ENCODE measurements at places on chromosomes 6 and 20. TPM values are rescaled to one million over a fixed set of nuclear protein-coding genes. Genes with fewer than 3 reads are reported as not detected.
A peak's percentile ranks its signal among the peaks of the same experiment; 100 is the strongest.

GRCh38 chr20:10596710-10597121 is 77.1 kb downstream of the JAG1 start:
- peak; percentile 77 for DNase-seq

- peak; percentile 15 for DNase-seq
Observed at GRCh38 chr20:35117196-35117595, 24.6 kb upstream of the TRPC4AP start.

GRCh38 chr6:158900663-158901312 is 81.6 kb upstream of the EZR start:
- no peak for DNase-seq

DNA sequence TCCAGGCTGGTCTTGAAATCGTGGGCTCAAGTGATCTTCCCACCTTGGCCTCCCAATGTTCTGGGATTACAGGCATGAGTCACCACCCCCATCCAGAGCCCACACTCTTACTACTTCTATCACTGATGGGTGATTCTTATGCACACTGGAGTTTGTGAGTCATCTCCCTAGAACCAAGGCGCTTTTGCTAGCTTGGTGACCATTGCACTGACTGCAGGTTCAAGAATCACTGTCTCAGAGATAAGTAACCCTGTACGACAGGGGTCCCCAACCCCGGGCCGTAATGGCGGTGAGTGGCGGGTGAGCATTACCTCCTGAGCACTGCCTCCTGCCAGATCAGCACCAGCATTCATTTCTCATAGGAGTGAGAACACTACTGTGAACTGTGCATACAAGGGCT is 118.8 kb downstream of the MAP3K7 start:
- DNase-seq = peak; percentile 2

GRCh38 chr6:167504385-167504961 is 179.6 kb downstream of the TTLL2 start:
- no peak for DNase-seq

DNA sequence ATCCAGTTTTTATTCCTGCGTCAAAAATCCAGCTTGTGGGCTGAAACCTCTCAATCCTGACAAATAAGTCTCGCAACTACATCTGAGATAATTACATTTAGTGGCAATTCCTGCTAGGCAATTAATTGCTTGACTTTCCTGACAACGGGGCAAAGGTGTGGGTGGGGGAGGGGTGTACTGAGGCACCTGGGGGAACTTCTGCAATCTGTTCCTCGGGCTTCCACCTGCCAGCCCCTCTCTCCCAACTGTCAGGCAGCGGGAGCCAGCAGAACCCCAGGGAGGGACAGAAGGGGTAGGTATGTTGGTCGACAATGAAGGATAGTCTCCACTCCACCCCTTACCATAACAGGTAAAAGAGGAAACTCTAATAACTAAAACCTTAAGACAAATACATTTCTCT is 6.8 kb downstream of the C6orf52 start:
- DNase-seq = no peak

GRCh38 chr6:29005183-29005885 is at the start of gene ZNF311:
Gene ZNF311 (minus strand): TSS chr6:29005315. CDS start chr6:29003954, 1,361 bp downstream.
- DNase-seq = no peak

- DNase-seq = no peak
Observed at GRCh38 chr6:78489874-78490273, 377.5 kb upstream of the IRAK1BP1 start.

DNA sequence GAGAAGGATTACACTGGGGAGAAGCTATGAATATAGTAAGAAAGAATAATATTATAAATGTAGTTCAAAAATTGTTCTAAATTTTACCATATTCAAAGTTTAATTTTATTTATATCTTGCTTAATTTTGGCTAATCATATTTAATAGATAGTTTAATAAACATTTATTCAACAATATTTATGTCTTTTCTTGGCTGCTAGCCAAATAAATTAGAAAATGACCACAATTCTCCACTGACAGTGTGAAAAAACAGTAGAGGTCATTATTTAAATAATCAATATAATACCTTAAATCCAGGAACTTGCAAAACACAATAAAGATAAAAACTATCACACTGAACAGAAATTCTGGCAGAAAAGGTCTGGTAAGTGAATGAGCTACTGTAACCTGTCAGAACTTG is 145.9 kb downstream of the IPCEF1 start:
- DNase-seq = no peak

- DNase-seq = no peak
Observed at GRCh38 chr20:18066421-18067333, 9.0 kb upstream of the OVOL2 start.

CNBD2 gene
- 2.1 TPM for total RNA-seq

GRCh38 chr6:149217466-149217888 is 100.0 kb upstream of the TAB2 start:
- DNase-seq = no peak

GRCh38 chr6:46039646-46040045 is 24.0 kb upstream of the CLIC5 start:
- DNase-seq = no peak

DNA sequence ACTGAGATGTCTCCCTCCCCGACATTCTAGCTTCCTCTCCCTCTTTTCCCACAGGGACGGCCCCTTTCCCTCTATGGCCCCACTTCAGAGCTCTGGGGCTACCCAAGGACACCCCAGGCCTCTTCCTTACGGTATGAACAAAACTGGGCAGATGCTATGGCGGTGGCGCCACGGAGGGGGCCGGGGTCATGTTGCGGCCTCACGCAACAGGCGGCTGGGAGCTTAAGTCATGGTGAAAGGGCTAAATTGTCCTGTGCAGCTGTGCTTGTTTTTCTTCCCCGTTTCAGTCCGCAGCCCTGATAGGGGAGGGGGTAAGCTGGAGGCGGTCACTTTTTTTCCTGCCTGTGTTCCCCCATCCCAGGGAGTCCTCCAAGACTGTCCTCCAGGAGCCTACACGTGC is 17.6 kb upstream of the KIAA1755 start:
- no peak for DNase-seq

- DNase-seq = no peak
Observed at GRCh38 chr6:10101551-10102252, 313.2 kb downstream of the TFAP2A start.

GRCh38 chr20:25065625-25066338 is 7.8 kb upstream of the ACSS1 start:
- DNase-seq = peak; percentile 37

PAK5 gene
- total RNA-seq = not detected

DNA sequence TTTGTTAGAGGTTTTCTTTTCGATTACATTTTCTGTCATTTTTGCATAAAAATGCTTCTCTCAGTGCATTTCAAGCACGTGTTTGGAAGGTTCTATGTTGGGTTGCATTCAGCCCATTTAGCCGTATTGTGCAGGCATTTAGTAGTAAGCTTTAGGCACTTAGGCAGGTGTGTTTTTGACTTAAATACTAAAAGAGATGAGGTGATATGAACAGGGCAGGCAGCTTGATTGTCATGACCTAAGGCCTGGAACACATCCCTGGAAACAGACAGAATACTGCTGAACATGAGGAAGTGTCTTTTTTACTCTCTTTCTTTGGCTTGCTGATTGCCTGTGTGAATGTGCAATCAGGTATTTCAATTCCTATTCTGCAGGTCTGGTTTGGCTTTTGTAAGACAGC is 610.5 kb upstream of the MAN1A1 start:
- no peak for DNase-seq

GRCh38 chr6:6751619-6752023 is 163.1 kb downstream of the LY86 start:
- no peak for DNase-seq

GRCh38 chr6:167731731-167732422 is 94.8 kb upstream of the AFDN start:
- no peak for DNase-seq

GRCh38 chr6:11213422-11214021 is 18.9 kb downstream of the NEDD9 start:
- DNase-seq = no peak

HLA-DRA gene
- total RNA-seq = not detected

- no peak for DNase-seq
Observed at GRCh38 chr6:113246186-113246585, 611.0 kb upstream of the MARCKS start.

ADGB gene
- not detected for total RNA-seq

RAB32 gene
- total RNA-seq = 72.6 TPM

PPIL1 gene
- 32.5 TPM for total RNA-seq

GRCh38 chr6:81003156-81003555 is 749.3 kb downstream of the TENT5A start:
- DNase-seq = peak; percentile 19

DNA sequence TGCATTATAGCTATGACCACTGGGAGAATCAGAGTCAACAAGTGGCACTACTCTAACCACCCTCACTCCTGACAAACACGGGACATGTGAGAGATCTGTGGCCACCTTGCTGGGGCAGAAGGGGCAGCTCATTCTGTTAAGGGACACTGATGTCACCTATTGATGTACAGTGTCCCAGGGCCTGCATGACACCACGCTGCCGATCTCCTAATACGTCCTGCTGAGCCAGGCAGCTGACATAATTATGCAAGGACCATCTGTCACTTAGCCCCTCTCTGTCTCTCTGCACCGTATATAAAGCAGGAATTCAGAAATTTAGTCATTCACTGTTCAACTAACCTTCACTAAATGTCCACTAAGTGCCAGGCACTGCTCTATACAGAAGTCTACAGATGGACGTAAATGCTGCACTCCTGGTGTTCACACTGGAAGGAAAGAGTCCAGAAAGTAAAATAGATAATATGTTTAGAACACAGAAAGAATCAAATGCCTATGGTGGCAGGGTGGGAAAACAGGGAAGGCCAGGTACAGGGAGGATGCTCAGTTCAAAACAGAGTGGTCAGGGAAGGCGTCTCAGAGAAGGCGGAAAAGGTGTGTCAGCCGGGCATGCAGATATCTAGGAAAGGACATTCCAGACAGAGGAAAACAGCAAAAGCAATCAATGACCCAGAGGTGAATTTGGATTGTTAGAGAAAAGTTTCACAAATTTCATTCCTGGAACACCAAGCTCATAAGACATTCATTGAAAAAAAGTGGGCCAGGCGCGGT is 173.8 kb downstream of the ZNF217 start:
- DNase-seq = no peak

DNA sequence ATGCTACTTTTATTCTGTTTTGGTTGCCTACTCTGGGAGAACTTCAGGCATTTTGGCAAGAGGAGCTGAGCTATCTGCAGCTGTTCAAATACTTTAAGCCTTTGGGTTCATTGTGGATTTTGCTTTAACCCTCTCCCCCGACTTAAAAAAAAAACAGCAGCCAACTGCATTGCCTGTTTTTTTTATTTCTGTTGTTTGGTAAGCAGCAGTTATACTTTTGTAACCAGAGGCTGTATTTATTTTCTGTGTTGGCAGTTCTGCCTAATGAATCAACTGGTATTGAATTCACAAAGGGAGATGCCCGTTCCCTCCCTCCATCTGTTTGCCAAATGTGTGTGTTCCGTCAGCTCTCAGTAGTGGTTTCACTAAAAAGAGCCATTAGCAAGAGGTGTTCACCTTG is 484.0 kb downstream of the UTRN start:
- no peak for DNase-seq

WFDC6 gene
- not detected for total RNA-seq

DNA sequence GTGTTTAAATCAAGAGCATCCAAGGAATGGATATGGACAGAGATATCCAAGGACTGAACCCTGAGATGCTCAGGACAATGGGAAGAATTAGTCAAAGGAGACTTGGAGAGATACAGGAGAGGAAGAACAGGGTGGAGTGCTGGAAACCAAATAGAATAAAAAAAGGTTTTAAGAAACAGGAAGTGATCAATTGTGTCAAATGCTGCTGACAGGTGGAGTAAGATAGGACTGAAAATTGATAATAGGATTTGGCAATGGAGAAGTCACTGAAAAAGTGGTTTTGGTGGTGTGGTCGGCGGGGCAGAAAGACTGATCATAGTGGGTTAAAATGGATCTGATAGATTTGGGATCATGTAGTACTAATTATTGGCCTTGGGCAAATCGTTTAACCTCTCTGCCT is 37.9 kb upstream of the PNRC1 start:
- DNase-seq = no peak

DNA sequence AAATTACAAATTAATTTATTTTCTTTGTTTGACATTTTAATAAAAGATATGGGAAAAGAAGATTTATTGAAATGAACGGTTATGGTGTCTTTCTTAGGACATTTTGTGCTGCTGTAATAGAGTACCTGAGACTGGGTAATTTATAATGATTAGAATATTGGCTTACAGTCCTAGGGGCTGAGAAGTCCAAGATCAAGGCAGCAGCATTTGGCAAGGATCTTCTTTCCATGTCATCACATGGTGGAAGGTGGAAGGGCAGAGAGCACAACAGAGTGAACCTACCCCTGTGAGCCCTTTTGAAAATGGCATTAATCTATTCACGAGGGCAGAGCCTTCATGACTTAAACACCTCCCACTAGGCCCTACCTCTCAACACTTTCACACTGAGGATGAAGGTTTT is 75.7 kb upstream of the LTV1 start:
- no peak for DNase-seq

DNA sequence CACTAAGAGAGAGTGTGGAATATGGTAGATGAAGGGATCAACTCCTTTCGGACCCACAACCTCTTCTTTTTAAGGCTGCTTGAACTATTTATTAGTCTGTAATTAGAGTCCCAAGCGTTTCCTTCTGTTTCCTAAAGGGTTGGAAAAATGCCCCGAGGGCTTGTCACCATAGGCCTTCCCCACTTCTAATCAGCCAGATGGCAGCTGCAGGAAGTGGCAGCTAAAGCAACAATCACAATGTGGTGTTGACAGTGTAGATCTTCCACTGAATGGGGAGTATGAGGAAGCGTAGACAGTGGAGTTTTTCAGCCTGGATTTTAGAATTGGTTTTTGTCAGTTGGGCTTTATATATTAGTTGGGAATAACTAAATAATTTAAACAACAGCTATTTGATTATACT is 40.6 kb downstream of the SLC35D3 start:
- no peak for DNase-seq

- DNase-seq = no peak
Observed at GRCh38 chr20:31716818-31717477, 5.7 kb downstream of the BCL2L1 start.

- DNase-seq = no peak
Observed at GRCh38 chr6:154157082-154157481, 118.0 kb downstream of the OPRM1 start.

EPB41L1 gene
- total RNA-seq = 53.8 TPM

- DNase-seq = peak; percentile 23
Observed at GRCh38 chr6:97053643-97054411, 129.3 kb downstream of the KLHL32 start.

GRCh38 chr6:151661928-151662327 is 145.6 kb upstream of the ESR1 start:
- DNase-seq = no peak

DNA sequence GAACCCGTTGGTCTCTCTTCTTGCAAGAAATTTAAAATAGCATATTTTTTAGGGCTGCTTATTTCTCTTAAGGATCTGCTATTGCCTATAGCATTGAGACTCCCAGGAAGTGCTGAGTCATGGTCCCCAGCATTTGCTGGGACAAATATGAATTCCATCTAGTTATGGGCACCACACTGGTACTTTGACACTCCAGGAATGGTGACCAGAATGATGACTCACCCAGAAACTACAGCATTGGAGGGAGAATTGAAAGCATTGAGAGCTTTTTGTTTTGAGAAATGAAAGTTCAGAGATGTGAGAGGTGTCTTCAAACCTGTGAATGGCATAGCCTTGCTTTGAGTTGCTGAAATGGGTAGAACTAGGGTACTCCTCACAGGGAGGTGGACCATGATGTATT is 699.7 kb downstream of the DHX35 start:
- DNase-seq = peak; percentile 0

GRCh38 chr20:12289465-12289864 is 371.8 kb downstream of the BTBD3 start:
- DNase-seq = no peak

- no peak for DNase-seq
Observed at GRCh38 chr6:117303323-117303722, 38.0 kb downstream of the VGLL2 start.

Measured in HFFc6 (cell line).